ENCODE measurements at places on chromosomes 7 and 10. TPM values are rescaled to one million over a fixed set of nuclear protein-coding genes. Genes with fewer than 3 reads are reported as not detected.

GRCh38 chr7:140033779-140034363 is 28.9 kb downstream of the PARP12 start:
- DNase-seq = no peak

DNA sequence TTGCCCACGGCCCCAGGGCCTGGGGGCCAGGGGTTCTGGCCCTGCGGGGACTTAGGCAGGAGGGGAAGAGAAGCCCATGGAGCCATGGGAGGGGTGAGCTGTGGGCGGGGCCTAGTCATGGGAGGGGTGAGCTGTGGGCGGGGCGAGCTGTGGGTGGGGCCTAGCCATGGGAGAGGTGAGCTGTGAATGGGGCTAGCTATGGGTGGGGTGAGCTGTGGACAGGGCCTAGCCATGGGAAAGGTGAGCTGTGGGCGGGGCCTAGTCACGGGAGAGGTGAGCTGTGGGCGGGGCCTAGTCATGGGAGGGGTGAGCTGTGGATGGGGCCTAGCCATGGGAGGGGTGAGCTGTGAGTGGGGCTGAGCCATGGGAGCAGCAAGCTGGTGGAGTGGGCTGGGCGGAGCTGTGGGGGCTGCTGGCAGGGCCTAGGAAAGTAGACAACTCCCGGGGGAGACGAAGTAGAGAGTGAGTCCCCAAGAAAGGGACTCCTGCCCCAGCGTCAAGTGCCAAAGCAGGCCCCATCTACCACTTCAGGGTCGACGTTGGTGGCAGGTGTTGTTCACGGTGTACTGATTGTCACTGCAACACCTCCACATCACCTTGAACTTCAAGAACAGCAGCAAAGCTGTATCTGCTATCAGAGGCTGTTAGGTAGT is 19.2 kb upstream of the TTYH3 start:
- DNase-seq = no peak

P4HA1 gene
- total RNA-seq = 78.0 TPM

TMEM236 gene
- not detected for total RNA-seq

- DNase-seq = no peak
Observed at GRCh38 chr10:131727560-131727959, 173.2 kb upstream of the PPP2R2D start.

DNA sequence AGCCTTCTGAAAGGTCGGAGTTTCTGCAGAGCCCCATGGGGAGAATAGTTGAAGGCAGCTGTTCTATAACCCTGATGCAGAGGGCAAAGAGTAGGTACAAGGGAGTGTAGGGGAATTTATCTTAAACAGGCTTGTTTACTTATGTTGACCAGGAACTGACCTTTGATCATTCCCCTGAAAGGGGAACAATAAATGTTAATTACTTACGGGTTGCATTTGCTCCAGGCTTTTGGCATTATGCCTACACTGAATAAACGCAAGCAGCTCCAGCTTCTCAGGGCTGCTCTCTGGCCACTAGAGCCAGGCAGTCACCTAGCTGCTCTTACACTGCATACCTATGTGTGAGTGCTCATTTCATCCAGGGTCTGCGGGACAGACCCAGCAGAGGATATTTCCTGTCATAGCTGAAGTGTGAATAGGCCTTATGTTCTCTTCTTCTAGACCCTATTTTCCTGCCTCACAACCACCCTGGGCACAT is 26.9 kb upstream of the ABCA13 start:
- peak; percentile 6 for DNase-seq

PAPSS2 gene
- total RNA-seq = 1.4 TPM

DMBT1 gene
- 4.1 TPM for total RNA-seq

GRCh38 chr7:3544202-3544601 is 243.2 kb downstream of the SDK1 start:
- DNase-seq = no peak

CELF2 gene
- total RNA-seq = 60.9 TPM

DNA sequence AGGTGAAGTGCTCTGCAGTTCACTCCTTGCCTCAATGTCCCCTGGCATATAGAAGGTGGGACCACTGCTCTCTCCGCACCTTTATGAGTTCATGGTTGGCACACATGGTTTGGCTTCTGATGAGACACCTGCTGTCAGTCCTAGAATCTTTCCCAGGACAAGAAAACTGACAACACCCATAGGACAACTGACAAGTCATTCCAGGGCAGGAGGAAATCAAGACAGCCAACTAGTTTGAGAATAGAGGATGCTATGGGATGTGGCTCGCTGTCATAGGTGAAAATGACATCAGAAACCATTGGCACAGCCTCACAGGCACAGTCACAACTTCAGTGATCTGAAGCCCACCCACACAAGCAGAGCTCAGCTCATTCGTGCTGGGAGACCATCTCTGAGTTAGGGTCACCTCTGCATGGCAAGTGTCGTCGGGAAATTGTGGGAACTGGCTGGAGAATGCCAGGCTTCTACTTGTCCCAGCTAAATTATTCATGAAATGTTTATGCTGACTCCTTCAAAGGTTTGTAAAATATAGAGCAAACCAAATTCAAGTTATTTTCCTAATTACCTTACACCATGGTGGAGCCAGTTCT is 762.4 kb downstream of the GRID1 start:
- DNase-seq = no peak

RALA gene
- total RNA-seq = 19.8 TPM

Data from SJCRH30 (cell line).